ENCODE measurements at places on chromosomes 16 and 17.

DNA sequence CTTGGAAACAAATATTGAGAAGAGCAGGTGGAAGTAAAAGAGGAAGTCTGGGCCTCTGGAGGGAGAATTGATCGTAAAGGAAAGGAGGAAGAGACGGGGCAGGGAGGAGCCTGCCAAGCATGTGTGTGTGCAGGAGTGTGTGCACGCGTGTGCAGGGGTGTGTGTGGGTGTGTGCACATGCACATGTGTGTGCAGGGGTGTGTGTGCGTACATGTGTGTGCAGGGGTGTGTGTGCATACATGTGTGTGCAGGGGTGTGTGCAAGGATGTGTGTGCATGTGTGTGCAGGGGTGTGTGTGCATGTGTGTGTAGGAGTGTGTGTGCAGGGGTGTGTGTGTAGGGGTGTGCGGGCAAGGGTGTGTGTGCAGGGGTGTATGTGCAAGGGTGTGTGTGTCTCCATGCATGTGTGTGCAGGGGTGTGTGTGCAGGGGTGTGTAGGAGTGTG, 10.0 kb downstream of the CEP295NL start:
- no peak for DNase-seq

DNA sequence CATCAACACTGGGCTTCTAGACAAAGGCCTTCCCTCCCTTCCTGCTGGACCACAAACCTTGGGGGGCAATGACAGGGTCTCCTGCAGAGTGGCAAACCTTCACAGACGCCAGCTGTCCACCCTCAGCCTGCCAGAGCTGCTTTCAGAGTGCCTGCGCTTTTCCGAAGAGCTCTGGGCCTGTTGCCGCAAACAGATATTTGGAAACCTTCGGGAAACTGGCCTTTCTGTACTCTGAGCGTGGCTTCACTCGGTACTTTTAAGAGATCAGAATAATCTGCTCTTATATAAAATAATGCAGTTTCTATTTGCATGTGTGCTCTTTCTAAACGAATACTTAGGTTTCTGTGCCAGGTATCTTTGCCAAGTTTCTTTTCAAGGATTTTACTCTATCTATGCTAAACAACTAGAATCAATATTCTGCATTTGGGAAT, 152.1 kb upstream of the CHMP6 start:
- no peak for DNase-seq

- no peak for DNase-seq
Measured at GRCh38 chr16:59758848-59759247, 1024.7 kb upstream of the GOT2 start.

GRCh38 chr16:51854401-51854951, 692.5 kb downstream of the TOX3 start:
- no peak for DNase-seq

DNA sequence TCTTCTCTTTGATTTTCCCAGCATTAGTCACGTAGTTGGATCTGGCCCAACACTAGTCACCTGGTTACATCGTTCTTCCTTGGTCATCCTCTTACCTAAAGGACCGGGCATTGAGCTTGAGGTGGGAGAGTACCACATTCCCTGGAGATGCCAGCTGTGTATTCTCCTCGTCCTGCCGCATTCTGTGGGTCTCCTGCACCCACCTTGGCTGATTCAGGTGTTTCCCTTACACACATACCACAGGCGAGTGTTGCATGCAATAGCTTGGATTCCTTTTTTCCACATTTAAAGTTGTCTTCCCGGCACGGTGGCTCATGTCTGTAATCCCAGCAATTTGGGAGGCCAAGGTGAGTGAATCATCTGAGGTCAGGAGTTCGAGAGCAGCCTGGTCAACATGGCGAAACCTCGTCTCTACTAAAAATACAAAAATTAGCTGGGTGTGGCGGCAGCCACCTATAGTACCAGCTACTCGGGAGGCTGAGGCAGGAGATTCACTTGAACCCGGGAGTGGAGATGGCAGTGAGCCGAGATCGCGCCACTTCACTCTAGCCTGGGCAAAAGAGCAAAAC, 21.6 kb upstream of the CLEC18C start:
- no peak for DNase-seq

- DNase-seq, result peak; percentile 90
Measured at GRCh38 chr17:82217530-82218204, 5.0 kb upstream of the CCDC57 start.

DNA sequence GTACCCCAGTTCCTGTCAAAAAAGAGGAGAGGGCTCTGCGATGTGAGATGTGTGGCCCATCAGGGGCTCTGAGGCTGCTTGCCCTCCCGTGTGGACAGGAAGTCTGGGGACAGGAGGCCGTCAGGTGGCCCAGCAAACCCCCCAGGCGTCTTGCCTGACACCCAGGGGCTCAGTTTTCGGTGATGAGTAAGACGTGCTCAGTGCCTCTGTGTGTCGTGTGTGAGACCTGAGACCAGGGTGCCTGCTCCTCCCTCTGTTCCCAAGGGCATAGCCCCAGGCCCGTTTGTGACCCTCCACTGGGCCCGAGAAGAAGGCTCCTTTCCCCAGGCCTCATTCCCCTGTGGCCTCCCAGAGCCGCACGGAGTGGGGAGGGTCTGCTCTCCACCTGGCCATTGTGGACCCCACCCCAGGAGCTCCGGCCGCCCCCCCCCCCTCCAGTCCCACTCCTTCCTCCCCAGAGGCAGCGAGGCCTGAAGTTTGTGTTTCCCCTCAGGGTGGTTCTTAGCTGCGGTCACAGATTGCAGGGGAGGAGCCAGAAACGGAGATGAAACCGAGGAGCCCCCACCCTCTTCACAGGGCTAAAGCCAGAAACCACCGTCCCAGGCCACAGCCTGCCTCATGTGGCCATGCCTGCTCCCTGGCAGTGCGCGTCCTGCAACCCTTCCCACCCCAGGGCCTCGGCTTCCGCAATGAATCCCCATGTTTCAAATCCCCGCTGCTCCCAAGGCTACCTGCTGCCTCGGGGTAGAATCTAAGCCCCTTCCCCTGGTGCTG, 4.9 kb upstream of the ACTG1 start:
- no peak for DNase-seq

GRCh38 chr17:36129616-36130015, 26.0 kb downstream of the CCL4 start:
- DNase-seq, result no peak

- DNase-seq, result no peak
Measured at GRCh38 chr16:77374384-77374783, 60.5 kb downstream of the ADAMTS18 start.

- DNase-seq, result no peak
Measured at GRCh38 chr17:57679906-57680695, 65.0 kb downstream of the CCDC182 start.

DNA sequence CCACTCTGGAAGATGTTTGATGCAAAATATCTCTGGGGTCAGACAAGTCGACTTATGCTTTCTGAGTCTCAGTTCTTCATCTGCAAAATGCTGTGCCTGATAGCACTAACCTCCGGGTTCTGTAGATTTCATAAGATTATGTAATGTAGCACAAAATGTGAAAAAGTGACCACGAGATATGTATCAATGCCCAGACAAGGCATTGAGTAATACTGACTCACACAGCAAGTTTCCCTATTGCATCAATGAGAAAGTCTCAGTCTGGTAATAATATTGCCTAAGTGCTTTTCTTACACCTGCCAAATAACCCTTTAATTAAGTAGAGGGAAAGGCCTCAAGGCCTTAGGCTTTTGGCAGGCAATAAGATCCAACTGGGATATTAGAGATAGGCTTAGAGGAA, 41.4 kb upstream of the MMP2 start:
- DNase-seq, result no peak

GRCh38 chr16:82783933-82784572, 157.3 kb downstream of the CDH13 start:
- no peak for DNase-seq

GRCh38 chr17:492022-492413, 139.4 kb upstream of the RPH3AL start:
- no peak for DNase-seq

DNA sequence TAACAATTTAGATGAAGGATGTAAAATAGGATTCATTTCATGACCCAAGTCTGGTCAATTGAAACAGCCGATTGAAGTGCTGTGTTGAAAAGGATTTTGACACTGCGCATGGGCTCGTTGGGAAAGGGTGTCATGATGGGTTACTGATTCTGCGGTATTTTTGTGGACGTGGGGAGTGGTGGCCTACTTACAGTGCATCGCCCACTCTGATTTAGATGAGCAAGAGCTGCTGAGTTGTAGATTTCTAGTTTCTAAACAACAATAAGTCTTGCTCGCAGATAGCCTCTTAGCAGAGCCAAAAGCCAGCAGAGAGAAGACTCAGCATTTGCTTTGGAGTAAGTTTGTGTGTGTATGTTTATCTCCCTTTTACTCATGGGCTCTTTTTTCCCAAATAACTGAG, 731.0 kb downstream of the MAF start:
- no peak for DNase-seq

DNA sequence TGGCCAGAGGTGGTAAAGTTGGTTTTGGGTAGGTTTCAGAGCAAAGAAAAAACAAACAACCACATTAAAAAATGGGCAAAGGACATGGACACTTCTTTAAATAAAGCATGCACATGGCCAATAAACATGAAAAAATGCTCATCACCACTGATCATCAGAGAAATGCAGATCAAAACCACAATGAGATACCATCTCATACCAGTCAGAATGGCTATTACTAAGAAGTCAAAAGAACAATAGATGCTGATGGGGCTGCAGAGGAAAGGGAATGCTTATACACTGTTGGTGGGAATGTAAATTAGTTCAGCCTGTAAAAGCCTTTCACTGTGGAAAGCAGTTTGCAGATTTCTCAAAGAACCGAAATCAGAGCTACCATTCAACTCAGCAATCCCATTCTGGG, 598.4 kb upstream of the SOX9 start:
- no peak for DNase-seq

DNA sequence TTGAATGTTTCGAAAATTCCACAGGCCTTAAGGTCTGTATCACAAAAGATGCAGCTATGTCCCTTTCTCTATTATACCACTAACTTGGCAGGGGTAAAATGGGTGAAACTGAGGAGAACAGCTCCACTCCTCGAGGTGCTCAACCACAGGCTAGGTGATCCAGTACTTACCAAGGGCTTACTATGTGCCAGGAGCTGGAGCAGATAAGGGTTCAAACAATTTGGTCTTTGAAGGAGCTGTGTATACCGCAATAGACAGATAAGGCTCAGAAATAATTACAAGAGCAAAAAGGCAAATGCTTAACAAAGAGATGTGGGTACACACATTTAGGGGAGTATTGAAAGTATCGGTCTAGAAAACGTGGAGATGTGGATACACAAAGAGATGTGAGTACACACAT, 1.5 kb downstream of the XPO6 start:
- no peak for DNase-seq

DNA sequence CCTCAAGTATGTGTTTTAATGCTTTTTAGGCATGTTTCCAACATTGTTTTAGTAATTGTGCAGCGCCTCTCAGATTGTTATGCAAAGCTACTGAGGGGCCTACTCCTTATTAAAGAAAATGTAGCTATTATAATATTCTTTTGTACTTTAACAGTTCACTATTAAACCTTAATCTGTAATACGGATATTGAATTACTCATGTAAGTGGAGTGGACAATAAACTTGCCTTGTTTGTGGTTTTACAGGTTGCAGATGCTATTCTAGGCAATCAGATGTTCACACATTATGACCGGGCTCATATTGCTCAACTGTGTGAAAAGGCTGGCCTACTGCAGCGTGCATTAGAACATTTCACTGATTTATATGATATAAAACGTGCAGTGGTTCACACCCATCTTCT, 41.0 kb downstream of the PTRH2 start:
- DNase-seq, result no peak

DNA sequence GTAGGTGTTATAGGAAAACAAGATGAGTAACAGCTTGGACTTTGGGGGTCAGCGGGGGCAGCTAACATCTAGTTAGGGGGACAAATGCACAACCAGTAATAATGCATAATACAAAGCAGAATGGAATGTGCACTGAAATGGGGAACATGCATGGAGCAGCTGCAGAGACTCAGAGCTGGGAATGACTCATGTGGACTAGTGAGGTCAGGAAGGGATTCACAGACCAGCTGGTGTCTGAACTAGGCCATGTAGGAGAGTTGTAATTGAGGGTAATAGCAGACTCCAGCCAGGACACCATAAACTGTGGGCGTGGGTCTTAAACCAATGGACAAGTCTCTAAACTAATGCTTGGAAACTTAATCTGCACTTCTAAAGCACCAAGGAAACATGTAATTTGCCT, 176.8 kb upstream of the ASIC2 start:
- DNase-seq, result peak; percentile 87

- DNase-seq, result no peak
Measured at GRCh38 chr16:842061-842476, 41.5 kb upstream of the GNG13 start.

- no peak for DNase-seq
Measured at GRCh38 chr17:9636501-9636900, 8.8 kb upstream of the USP43 start.

GRCh38 chr16:10835281-10835931, 16.8 kb upstream of the TVP23A start:
- DNase-seq, result no peak

GRCh38 chr17:72363089-72363610, 242.3 kb downstream of the SOX9 start:
- DNase-seq, result no peak

DNA sequence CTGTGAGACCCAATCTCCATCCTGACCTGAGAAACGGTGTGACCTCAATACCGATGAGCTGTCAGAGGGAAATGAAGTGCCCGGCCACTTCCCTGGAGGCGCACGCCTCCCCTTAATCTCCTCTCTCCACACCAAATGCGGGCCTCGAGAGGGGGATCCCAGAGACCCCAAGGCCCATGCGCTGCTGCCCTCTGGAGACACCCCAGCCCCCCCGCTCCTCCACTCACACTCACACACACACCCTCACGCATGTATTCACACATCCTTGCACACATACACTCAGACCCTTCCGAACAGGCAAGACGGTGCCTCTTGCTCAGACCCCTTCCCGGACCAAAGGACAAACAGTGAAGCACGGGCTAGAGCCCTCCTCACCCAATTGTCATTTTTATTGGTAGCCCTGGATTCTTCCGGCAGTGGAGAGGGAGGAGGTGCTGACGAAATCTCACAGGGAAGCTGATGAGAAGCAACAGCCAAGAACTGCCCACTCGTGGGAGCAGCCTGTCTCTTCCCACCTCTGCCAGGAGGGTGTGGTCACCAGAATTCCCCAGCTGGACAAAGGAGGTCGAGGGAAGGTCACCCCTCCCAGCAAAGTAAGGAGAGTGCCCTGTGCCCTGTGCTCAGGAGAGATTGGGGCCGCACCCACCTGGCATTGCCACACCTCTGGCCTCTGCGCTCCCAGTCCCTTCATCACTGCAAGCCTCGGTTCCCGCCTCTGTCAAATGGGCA, 136.0 kb upstream of the TNRC6C start:
- no peak for DNase-seq

GRCh38 chr17:10061111-10061845, 137.1 kb downstream of the GAS7 start:
- DNase-seq, result no peak

GRCh38 chr17:41304091-41304490, 1.4 kb upstream of the KRTAP29-1 start:
- DNase-seq, result no peak

GRCh38 chr16:25481636-25482035, 210.1 kb upstream of the HS3ST4 start:
- DNase-seq, result peak; percentile 90

- DNase-seq, result no peak
Measured at GRCh38 chr17:63649813-63650212, 27.6 kb downstream of the MAP3K3 start.
